Heart right ventricle (tissue), 16 donors: ENCODE measurements at places on chromosomes 6 and 20.
A peak's percentile ranks its signal among the peaks of the same experiment; 100 is the strongest.

DNA sequence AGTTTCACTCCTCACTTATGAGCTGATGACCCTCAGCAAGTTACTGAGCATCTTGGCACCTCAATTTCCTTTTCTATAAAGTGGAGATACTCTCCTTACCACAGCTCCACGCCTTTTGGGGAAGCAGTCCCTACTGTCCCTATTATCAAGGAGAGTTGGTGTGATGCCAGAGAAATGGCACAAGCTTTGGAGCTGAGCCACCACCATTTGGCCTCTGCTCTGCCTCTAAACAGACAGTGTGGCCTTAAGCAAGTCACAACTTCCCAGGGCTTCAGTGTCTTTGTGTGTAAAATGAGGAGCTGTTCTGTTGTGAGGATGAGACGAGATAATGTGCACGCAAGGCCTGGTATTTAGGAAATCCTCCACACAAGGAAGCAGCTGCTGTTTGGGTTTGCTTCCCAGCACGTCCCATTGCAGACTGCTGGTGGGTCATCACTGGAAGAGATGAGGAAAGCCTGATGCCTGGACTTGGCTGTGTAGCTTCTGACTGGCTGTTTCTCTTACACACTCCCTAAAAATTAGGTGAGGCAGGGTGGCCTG is 18.5 kb downstream of the NSFL1C start:
- DNase-seq, result no peak

- peak; percentile 10 for DNase-seq
Observed at GRCh38 chr6:15496345-15497131, 166.3 kb downstream of the DTNBP1 start.

DNA sequence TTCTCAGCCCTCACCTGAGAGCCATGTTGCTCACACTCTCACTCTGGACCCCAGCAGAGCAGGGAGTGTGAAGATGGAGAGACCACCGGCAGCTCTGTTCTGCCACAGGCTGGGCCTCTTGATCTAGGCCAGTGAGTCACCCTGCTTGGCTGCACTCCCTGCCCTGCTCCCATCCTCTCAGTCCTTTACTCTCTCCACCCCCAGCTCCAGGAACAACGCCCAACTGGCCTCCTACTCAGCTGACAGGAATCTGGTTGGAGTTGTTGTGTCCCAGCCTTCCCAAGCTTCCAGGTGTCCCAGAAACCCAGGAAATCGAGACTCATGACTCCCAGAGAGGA is at the start of gene PSORS1C1:
Gene PSORS1C1 (plus strand): TSS at position 260 of the 338 bp plus-strand sequence. CDS start 14,833 bp downstream, outside the sequence.
- peak; percentile 77 for DNase-seq

DNA sequence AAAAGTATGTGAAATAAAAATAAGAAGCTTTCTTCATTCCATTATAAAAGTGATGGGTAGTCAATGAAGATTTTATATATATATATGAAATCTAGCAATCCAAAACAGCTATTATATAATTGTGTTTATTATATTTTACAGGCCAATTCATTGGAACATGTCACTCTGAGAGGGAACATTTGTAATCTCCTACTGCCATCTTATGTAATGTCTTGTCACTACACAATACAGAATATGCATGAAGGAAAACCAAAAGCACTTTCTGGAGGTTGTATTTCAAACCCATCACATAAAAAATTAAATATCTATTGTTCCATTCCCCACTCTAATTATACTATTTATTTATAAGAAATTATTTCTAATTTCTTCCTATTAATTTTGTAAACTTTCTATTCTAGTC is 31.5 kb upstream of the IRAK1BP1 start:
- no peak for DNase-seq

GRCh38 chr6:4981761-4982160 is 22.1 kb downstream of the RPP40 start:
- no peak for DNase-seq

- no peak for DNase-seq
Observed at GRCh38 chr6:130434174-130434873, 68.5 kb downstream of the TMEM200A start.

- DNase-seq, result no peak
Observed at GRCh38 chr6:42022755-42023384, 27.5 kb upstream of the TAF8 start.

GRCh38 chr6:152462716-152463115 is 174.4 kb downstream of the SYNE1 start:
- DNase-seq, result no peak

DNA sequence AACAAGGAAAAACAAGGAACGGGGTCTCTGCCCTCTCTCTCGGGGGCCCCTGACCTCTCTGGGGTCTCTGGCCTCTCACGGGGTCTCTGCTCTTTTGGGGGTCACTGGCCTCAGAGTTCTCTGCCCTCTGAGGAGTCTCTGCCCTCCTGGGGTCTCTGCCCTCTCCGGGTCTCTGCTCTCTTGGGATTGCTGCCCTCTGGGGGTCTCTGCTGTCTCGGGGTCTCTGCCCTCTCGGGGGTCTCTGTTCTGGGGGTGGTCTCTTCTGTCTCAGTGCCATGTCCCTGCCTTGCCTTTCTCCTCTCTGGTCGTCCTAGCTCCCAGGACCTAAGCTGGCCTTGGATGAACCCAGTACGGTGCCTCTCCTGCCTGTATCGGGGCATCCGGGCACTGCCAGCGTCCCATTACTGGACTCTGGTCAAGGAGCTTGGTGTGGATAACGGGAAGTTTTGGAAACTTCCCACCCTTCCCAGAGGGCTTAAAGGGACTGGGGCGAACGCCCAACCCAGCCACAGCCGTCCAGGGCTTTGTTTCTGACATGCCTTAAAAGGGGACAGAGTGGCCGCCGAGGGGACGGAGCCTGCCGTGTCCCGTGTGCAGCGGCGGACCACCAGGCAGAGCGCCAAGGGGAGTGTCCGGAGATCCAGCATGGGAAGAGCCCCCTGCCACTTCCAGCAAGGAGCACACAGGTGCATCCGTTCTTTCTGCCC is 24.7 kb upstream of the MRGBP start:
- DNase-seq, result no peak

- DNase-seq, result no peak
Observed at GRCh38 chr6:80465513-80465912, 359.0 kb downstream of the BCKDHB start.

DNA sequence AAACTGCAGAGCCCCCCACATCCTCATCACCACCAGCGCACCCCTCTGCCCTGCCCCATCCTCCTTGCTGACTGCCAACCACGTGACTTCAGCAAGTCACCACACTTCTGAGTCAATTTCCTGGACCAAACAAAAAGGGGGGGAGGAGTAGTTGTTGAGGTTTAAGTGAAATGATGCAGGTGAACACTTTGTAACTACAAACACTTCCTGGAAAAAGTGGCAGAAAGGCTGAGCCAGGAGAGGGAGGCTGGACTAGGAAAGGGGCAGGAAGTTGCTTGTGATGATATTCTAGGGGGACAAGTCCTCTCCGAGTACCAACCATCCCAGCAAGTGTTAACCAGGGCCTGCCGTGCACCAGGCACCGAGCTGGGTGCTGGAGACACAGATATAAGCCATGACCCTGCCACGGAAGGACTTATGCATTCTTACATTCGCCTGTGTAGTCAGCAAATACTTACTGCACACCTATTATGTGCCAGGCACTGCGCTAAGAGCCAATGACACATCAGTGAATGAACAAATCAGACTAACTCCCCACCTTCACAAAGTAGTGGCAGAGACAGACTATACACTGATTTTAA is 67.3 kb downstream of the PREX1 start:
- DNase-seq, result no peak

GRCh38 chr6:170282512-170283158 is 8.2 kb downstream of the DLL1 start:
- DNase-seq, result no peak

- no peak for DNase-seq
Observed at GRCh38 chr6:43070028-43070632, 6.0 kb upstream of the PTK7 start.

GRCh38 chr6:143806282-143807102 is 36.6 kb upstream of the LTV1 start:
- DNase-seq, result no peak

- no peak for DNase-seq
Observed at GRCh38 chr20:45258664-45259063, 4.3 kb upstream of the SLPI start.

DNA sequence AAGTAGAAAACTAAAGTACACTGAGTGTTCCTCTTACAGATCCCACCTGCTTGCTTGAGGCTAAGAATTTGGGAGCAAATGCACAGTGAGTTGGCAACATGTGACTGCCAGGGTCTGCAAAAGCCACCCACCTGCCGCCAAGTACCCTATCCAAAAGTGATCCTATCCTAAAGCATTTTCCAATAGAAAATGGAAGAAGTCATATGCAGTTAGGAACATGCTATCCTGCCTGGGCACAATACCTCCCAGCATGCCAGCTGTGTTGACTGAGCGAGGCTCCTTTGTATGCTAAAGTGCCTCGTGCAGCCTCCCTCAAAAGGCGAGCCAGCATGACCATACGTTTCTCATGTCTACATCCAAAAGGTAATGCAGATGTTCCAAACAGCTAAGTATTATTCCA is 52.7 kb downstream of the TRAF3IP2 start:
- no peak for DNase-seq

DNA sequence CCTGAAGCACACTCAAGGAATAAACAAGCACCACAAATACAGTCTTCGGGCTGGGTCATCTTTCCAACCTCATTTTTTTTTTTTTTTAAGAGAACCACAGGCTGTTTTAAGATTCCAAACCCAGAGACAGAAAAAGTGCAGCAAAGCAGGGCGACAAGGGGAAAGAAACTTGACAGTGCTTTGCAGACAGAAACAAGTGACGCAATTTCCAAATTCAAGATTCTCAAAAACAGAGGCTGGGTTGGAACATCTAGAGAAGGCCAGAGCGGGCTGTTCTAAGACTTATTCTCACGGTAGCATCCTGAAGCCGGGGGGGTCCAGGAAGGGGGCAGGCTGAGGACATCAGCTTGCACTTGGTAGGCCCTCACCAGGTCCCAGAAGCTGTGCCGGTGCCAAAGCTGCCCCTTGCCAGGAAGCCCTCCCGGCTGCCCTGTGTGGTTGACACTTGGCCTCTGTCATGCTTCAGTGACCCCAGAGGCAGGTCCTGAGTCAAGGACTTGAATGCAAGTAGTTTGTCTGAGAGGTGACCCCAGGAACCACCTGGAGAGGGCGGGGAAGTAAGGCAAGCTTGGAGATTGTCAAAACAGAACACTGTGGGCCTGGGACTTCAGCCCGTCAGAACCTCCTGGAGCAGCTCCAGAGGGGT is 50.5 kb downstream of the BMP7 start:
- no peak for DNase-seq

DNA sequence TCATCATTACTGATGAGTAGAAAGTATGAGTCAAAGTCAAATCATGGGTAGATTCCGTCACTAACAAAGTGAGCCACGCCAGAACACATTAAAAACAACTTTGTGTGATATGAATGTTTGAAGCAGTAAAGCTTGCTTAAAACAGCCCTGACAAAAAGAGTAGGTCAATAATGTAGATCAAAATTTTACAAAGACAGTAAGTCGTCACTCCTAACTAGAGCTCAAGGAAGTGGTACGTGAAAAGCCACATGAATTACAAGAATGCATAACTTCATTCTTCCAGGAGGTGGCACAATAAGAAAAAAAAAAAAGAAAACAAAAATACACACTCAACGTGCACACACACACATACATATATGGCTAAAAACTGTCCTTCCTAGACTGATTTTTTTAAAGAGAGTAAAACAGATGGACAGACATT is 69.9 kb downstream of the HACE1 start:
- DNase-seq, result no peak

- no peak for DNase-seq
Observed at GRCh38 chr6:74860456-74860855, 345.4 kb downstream of the COL12A1 start.

DNA sequence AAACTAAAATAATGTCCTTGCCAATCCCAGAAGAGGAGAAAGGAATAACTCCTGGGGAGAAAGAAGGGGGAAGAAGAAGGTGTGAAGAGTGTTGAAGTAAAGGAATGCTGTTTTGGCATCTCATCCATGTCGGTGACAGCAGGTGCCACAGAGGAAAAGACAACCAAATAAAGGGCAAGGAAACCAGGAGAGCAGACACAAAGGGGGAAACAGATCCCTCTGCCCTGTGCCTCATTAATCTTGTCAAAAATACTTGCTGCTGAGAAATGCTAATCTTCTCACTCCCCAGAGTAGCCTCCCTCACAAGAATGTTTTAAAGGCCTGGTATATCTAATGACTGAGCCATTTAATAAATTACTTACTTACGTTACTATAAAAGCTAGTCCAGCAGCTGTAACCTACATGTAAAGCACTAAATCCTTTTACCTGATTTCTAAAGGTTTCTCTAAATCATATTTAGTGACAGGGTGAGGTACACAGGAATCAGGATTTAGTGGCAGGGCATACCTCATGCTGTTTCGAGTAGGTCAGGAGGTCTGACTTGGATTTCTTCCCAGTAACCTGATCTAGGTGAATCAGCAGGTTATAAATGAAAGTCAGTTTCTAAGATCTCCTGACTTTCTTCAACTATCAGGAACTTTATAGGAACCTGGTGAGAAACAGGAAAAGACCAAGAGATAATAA is 377.1 kb downstream of the CENPW start:
- DNase-seq, result no peak

- no peak for DNase-seq
Observed at GRCh38 chr6:130600880-130601341, 226.3 kb upstream of the SMLR1 start.

GRCh38 chr20:21125072-21125848 is 622 bp upstream of the KIZ start:
- DNase-seq, result peak; percentile 38
